ENCODE measurements at places on chromosomes 5 and 9.

DNA sequence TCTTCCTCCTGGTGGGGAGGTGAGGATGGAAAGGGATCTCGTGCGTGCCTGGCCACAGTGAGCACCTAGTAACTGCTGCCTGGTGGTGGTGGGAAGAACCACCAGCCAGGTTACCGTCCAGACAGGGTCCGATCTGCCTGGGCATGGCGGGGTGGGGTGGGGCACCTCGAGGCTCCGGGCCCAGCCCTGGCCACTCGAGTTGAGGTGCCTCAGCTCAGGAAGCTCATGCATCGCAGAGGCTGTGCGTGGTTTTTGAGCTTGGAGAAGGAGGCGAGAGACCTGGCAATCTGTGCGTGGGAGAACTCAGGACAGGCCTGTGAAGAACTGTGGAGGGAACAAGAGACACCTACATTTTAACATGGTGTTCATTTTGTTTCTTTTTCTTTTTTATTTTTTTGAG, 31.0 kb upstream of the FIBCD1 start:
- no peak for DNase-seq

- peak; percentile 98 for DNase-seq
Measured at GRCh38 chr5:14440582-14441431, 140.8 kb upstream of the OTULINL start.

GRCh38 chr9:2655411-2655901, 33.9 kb downstream of the VLDLR start:
- DNase-seq = peak; percentile 92

DNA sequence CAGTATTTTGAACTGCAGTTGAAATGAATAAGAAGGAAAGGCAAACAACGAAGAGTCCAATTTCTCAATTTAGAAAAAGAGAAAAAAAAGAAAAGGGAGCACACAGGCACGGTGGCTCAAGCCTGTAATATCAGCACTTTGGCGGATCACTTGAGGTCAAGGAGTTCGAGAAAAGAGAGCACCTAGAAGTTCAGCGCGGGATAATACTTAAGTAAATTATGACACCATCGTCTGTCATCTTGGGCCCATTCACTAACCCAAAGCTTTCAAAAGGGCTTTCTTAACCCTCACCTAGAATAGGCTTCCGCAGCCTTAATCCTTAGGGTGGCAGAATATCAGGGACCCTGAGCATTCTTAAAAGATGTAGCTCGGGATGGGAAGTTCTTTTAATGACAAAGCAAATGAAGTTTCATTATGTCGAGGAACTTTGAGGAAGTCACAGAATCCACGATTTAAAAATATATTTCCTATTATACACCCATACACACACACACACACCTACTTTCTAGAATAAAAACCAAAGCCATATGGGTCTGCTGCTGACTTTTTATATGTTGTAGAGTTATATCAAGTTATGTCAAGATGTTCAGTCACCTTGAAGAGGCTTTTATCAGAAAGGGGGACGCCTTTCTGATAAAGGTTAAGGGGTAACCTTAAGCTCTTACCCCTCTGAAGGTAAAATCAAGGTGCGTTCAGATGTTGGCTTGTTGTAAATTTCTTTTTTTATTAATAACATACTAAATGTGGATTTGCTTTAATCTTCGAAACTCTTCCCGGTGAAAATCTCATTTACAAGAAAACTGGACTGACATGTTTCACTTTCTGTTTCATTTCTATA, 602 bp upstream of the CD274 start:
- no peak for DNase-seq

- DNase-seq = no peak
Measured at GRCh38 chr5:128630121-128630520, 92.1 kb upstream of the FBN2 start.

DNA sequence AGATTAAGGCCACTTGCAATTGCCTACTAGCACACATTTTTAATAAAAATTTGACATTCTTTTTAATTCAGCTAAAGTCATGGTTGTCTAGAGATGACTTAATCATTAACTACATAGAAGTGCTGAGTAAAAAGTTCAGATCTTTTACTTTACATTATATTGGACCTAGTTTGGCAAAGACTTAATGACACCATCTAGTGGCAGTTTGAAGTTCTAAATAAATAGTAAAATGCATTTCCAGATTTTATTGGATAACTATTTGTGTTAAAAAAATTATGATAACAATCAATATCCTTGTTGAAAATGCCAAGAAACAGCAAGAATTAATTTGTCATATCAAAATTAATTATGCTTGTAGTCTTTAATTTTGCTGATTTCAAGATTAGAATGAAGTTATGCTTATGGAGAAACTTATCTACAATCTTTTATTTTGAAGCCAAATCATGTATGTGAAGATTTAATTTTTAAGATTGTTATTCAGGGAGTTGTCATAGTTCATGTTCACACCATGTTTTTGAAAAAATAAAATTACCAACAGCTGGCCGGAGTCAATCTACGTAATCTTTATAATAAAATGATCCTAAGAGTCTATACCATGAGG, 69.6 kb upstream of the PJA2 start:
- peak; percentile 27 for DNase-seq

Measured in EH (cell line).